ENCODE measurements at places on chromosomes 4 and X.

DNA sequence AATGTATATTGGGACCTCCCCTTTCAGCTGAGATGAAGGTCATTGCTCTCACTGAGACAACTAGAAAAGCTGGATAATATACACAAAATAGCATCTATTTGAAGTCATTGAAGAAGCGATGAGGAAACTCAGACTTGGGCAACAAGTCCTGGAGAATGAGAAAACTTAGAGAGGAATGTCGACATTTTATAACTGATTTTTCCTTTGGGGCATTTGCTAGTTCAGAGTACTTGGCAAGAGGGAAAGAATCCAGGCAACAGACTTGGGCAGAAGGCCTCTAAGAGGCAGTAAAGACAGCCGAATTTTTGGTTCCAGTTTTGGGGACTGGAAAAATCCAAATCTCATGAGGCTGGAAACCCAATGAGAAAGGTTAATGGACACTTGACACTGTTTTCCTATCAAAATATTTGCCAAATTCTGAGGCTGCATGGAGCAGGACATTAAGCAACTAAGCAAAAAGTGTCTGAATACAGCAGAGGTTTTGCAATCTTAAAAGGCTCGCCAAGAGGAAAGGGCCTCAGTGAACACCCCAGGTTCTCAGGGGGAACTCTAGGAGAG is 21.0 kb upstream of the ANXA5 start:
- no peak for DNase-seq

- no peak for DNase-seq
Measured at GRCh38 chr4:95545546-95545945, 3.2 kb downstream of the UNC5C start.

- no peak for DNase-seq
Measured at GRCh38 chr4:3314706-3315260, 22.0 kb downstream of the RGS12 start.

GRCh38 chr4:88106205-88106604 is 52.2 kb downstream of the ABCG2 start:
- DNase-seq, result no peak

DNA sequence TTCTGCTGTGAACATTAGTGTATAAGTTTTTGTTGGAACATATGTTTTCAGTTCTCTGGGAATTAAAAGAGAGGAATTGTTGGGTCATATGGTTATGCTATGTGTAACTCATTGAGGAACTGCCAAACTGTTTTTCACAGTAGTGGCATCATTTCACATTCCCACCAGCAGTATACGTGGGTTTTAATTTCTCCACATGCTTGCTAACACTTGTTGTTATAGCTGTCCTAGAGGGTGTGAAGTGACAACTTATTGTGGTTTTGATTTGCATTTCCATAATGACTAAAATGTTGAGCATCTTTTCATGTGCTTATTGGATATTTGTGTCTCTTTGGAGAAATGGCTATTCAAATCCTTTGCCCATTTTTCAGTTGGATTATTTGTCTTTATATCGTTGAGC is 13.7 kb downstream of the APELA start:
- no peak for DNase-seq

DNA sequence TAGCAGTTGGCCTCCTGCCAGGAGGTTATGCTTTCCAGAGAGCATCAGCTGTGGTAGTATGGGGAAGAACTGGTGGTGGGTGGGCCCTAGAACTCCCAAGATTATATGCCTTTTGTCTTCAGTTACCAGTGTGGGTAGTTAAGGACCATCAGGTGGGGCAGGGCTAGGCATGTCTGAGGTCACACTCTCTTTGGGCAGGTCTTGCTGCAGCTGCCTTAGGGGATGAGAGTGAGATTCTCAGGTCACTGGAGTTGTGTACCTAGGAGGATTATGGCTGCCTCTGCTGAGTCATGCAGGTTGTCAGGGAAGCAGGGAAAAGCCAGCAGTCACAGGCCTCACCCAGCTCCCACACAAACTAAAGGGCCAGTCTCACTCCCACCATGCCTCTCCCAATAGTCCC is 172.9 kb upstream of the GYPA start:
- DNase-seq, result no peak

DNA sequence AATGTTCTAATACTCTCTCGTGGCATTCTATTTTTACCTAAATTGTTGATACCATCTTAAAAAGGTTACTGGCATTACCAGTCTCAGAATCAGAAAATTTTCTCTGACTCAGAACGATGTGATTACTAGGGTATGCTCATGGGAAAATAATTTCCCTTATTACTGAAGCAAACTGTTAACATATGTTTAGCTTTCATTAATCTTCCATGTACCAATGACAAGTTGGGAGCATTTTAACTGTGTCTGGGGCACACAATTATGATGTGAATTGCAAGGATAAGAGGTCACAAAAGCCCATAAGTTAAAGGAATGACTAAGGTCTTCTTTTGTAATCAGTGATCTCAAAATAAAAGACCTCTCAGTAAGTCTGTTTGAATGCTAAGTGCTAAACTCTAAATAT is 1254.6 kb downstream of the PCDH18 start:
- no peak for DNase-seq

DNA sequence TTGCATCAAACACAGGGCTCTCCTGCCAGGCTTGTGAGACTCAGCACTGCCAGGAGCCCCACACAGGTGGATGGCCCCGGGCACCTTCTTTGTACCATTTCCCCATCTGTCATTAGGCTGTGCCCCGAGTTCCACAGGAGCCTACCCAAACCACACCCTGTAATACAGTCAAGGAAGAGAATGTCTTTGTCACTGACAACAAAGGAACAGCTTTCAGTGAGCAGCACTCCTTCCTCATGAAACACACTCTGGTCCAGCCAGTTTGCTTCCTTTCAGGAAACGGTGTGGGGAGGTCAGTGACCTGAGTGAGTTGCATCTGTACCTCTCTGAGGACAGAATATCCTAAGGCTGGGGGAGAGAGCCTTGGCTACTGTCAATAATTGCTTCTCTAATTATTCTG is 53.7 kb downstream of the LNX1 start:
- DNase-seq, result no peak

DNA sequence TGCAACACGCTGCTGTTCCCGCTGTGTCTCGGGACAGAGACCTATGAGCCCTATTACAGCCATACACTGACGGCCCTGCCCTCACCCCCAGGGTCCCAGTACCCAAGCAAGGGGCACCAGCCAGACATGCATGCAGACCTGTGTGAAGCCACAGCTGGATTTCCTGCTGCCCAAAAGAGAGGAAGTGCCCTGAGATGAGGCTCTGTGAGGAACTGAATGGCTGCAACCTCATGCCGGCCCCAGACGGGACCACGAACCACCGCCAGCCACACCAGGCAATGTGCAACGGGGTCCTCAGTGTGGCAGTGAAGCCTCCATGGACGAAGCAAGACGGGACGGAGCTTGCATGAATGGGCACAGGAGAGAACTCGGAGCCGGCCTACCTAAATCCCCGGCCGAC is 21.1 kb downstream of the CTBP1 start:
- no peak for DNase-seq

DNA sequence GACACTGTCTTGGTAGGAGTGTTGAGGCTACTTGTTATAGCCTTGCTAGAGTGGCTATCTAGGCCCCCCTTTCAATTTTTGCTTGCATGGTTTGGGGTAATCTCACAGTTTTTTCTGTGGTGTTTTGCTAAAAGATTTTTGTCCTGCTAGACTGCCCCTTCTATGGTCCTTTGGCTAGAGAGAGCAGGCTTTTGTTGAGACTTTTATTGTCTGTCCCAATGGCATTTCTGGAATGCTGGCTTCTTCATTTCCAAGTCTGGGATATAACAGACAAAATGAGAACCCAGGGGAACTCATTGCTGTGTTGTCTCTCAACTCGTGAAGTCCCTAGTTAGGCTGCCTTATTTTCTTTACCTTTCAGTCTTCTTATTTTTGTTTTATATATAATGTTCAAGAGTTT is 160.2 kb upstream of the ZC4H2 start:
- no peak for DNase-seq

DNA sequence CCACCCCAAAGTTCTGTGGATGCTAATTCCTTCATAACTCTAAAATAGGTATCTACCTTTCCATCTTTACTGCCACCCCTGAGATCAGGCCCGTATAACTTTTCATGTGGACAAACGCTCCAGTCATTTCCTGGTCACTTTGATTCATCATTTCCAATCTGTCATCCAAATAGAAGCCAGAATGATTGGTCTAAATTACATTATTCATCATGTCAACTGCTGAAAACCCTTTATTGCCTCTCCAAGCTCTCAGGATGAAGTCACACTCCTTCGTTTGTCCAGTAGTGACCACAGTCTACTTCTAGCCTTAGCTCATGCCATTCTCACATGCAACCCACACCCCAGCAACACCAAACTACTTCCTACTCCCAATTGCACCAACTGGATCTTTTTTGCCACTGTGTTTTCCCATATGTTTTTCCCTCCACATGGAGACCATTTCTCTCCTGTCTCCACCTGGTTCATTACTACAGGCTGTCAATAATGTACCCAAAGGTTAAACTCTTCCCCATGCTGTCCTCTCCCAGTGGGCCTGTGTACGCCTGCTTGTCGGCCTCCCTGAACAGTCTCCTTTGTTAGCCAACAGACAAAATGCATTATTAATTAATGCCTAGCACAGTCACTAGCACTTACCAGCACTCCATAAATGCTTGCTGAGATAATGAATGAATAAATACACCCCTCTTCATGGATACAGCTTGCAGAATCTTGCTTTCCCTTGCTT is 382.6 kb upstream of the NOCT start:
- no peak for DNase-seq

GRCh38 chrX:96771486-96771885 is 86.8 kb downstream of the DIAPH2 start:
- DNase-seq, result no peak

DNA sequence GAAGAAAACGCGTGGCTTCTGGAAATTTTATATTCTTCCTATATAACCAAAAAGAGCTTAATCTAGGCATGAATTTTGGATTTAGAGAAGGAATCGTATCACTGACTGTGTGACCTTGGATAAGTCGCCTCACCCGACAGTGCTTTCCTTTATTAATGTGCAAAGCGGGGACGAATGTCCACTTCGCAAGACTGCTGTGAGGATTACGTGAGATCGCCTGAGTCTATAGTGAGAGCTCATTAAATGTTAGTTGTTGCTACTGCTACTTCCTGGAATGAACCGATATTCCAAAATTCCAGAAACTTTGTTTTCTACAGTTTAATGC is 448 bp upstream of the TBC1D8B start:
- DNase-seq, result no peak

GRCh38 chrX:31604629-31605221 is 532.9 kb upstream of the FTHL17 start:
- DNase-seq, result no peak
